ENCODE measurements at places on chromosomes 4 and X.

GRCh38 chrX:63525491-63525890 lies 174.4 kb upstream of the SPIN4 start:
- H3K4me3 ChIP-seq: no peak overlapping the region
- H3K27ac ChIP-seq: no peak overlapping the region
- DNase-seq: no peak
- H3K36me3 ChIP-seq: no peaks in the 10 kb centered on the region
- H3K4me1 ChIP-seq: no peaks in the 10 kb centered on the region

DNA sequence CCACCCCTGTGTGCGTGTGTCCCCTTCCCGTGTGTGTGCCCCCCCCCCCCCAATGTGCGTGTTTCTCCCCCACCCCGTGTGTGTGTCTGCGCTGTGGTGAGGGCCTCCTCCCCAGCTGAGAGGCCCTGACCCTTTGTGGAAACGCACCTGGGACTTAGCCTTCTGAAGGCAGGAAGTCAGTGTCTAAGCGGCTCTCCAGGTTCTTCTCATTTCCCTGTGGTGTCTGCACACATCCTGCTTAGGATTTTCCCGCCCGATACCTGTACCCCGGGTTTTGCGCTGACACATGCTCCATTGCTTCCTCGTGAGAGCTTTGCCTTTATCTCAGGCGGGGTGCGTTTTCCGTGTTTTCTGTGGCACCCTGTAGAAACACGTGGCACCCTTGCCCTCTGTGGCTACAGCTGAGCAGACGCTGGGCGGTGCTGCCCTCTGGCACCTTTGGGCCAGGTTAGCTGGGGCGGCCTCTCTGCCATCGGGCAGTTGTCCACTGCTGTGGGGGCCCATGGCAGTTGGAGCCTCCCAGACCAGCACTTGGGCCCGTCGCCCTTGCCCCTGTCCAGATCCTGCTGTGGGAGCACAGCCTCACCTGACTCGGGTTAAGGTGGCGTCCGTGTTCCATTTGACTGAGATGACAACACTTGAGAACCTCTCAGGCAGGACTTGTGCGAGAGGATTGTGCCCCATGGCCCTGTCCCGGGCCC lies 26.3 kb downstream of the MAEA start:
- no peak overlapping the region for H3K4me3 ChIP-seq
- H3K36me3 ChIP-seq: peaks cover 48% of the 10 kb centered on the region
- no peak overlapping the region for H3K27ac ChIP-seq
- DNase-seq: no peak

- H3K27ac ChIP-seq: no peak overlapping the region
- no peaks in the 10 kb centered on the region for H3K36me3 ChIP-seq
- H3K4me3 ChIP-seq: no peak overlapping the region
- no peak for DNase-seq
- H3K27me3 ChIP-seq: no peaks in the 10 kb centered on the region
Measured at GRCh38 chrX:68571292-68571609, 72.4 kb downstream of the YIPF6 start.

DNA sequence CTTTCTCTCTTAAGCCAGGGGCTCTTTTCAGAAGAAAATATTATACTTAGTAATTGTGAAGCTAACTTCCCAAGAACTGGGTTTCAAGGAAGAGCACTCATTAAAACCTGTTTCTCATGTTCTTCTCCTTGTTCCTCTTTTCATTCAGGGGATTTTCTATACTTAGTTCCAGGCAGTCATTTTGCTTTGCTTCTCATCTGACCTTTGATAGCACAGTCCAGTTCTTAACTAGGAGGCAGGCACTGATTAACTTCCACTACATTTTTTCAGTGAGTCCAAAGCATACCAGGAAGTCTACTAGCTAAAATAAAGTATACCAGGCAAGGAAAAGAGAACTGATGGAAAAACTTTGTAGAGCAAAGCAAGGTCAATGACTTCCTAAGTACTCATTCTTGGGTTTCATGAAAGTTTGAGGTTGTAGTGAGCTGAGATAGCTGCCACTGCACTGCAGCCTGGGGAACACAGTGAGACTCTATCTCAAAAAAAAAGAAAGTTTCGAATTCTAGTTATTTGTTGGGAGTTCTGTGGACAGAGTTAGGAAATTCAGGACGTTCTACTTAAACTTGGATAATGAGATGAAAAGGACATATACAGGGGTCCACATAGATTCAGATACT lies 190.1 kb upstream of the HS3ST1 start:
- no peaks in the 10 kb centered on the region for H3K36me3 ChIP-seq
- no peaks in the 10 kb centered on the region for H3K27me3 ChIP-seq
- DNase-seq: no peak
- H3K27ac ChIP-seq: no peak overlapping the region
- no peaks in the 10 kb centered on the region for H3K4me1 ChIP-seq

DNA sequence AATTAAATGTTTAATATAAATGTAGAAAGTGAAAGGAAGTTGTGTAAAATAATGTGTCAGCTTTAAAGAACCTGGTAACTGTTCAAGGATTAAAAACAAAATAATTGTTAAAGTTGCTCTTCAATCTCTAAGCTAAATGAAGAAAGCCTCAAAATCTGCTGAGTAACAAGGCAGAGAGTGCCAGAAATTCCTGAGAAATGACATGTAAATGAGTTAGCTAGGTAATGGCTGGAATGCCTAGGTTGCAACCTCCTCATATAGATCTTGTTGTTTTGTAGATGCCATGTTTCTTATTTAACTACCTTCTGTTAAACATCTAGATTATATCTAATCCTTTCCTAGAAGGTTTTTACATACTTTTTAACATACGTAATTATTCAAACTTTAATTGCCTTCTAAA lies 763.6 kb upstream of the AGA start:
- no peak for DNase-seq
- H3K4me3 ChIP-seq: no peak overlapping the region
- no peaks in the 10 kb centered on the region for H3K4me1 ChIP-seq
- H3K27me3 ChIP-seq: no peaks in the 10 kb centered on the region
- H3K36me3 ChIP-seq: no peaks in the 10 kb centered on the region

DNA sequence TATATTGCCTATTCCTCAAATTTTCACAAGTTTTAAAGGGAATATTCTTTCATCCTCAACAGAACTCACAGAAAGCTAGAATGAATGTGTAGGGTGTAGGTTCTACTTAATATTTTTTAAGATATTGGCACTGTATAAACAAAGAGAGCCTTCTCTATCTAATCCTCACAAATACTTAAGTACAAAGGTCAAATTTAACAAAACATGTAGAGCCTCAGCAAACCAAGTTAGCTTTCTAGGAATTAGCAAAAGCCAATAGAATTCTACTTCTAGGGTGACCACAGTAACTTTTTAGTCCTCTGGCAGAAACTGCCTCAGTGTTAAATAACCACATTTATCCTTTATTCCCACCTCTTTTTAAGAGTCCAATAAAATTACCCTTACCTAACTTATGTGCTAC lies 19.3 kb downstream of the DHX15 start:
- no peak overlapping the region for H3K27ac ChIP-seq
- H3K4me3 ChIP-seq: no peak overlapping the region
- no peaks in the 10 kb centered on the region for H3K36me3 ChIP-seq
- peaks cover 14% of the 10 kb centered on the region for H3K4me1 ChIP-seq

GRCh38 chrX:154369449-154370299 lies 4.8 kb downstream of the FLNA start:
- H3K4me3 ChIP-seq: peak overlapping the region; percentile 73
- peak overlapping the region; percentile 95 for H3K27ac ChIP-seq
- H3K4me1 ChIP-seq: peaks cover 25% of the 10 kb centered on the region
- peak; percentile 84 for DNase-seq
- peaks cover 9% of the 10 kb centered on the region for H3K36me3 ChIP-seq

- H3K4me1 ChIP-seq: peaks cover 5% of the 10 kb centered on the region
- no peak overlapping the region for H3K4me3 ChIP-seq
- DNase-seq: no peak
- no peaks in the 10 kb centered on the region for H3K36me3 ChIP-seq
- H3K27me3 ChIP-seq: no peaks in the 10 kb centered on the region
Measured at GRCh38 chrX:73239242-73239641, 24.6 kb upstream of the NAP1L2 start.

DNA sequence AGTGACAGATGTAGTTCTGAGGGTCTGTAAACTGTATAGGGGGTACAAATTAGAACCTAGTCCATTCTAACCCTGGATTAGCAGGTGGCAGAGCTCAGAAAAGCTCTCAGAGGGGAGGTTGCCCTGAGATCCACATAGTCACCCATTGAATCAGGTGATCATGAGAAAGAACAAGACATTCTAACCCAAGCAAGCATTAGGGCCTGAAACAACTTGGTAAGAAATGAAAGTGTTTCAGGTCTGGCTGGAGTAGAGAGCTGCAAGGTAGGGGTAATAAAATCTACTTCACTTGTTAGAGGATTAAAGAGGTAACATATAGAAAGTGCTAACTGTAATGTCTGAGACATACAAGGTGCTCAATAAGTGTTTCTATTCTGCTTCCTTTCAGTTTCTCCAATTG lies 8.8 kb upstream of the BMP2K start:
- H3K4me3 ChIP-seq: no peak overlapping the region
- no peaks in the 10 kb centered on the region for H3K36me3 ChIP-seq
- no peak overlapping the region for H3K27ac ChIP-seq
- peaks cover 5% of the 10 kb centered on the region for H3K4me1 ChIP-seq
- DNase-seq: no peak
- H3K27me3 ChIP-seq: no peaks in the 10 kb centered on the region

DNA sequence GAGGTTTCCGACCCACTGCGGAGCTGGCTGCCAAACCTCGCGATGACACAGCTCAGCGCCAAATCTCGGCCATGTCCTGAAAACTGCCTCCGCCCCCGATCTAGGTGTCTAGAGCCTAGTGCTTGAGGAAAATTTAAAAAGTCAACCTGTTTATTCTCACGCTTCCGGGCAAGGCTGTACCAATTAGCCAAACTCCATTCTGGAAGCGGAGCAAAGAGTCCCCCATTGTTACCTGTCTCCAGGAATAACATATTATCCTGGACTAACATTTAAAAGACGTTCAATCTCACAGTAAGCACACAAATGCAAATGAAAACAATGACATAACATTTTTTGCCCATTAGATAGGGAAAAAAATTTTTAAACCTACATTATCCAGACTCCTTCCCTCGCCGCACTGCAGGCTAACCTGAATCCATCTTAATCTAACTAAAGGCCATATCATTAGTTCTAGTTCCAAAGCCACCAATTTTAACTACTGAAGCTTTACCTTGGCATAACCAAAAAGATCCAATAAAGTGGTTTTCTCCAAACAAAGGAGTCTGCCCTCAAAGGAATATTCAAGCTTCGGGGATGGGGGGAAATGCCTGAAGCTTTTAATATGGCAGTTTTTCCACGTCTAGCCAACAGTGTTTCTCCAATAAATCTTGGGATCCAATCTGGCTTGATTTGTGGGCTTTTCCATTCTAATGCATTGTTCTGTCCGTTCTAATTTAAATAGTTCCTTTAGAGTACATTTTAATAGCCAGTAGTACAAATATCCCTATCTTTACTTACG lies 1.9 kb downstream of the HUWE1 start:
- peak overlapping the region; percentile 68 for H3K27ac ChIP-seq
- H3K36me3 ChIP-seq: no peaks in the 10 kb centered on the region
- H3K27me3 ChIP-seq: no peaks in the 10 kb centered on the region

DNA sequence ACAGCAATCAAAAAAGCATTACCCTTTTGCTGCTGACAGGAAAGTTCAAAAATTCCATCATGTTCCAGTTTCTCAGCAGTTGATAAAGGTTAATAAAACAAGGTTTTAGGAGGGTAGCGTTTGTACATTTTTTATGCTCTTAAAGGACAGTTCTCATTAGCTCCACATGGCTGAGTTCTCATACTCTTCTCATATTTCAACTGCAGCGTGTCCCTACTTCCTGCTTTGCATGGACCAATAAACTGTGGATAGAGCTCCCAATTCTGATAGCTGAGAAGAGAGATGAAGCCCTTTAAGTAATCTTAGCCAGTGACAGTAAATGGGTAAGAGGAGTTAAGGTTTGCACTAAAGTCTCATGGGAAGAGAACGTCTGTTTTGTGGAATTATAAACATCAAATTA lies 53.5 kb downstream of the SPANXA2 start:
- no peak overlapping the region for H3K27ac ChIP-seq
- H3K36me3 ChIP-seq: no peaks in the 10 kb centered on the region
- DNase-seq: no peak
- no peak overlapping the region for H3K4me3 ChIP-seq
- no peaks in the 10 kb centered on the region for H3K27me3 ChIP-seq

- no peak overlapping the region for H3K4me3 ChIP-seq
- no peaks in the 10 kb centered on the region for H3K27me3 ChIP-seq
- DNase-seq: no peak
- no peaks in the 10 kb centered on the region for H3K4me1 ChIP-seq
- H3K36me3 ChIP-seq: no peaks in the 10 kb centered on the region
- no peak overlapping the region for H3K27ac ChIP-seq
Measured at GRCh38 chrX:149757206-149758067, 16.4 kb upstream of the HSFX1 start.

DNA sequence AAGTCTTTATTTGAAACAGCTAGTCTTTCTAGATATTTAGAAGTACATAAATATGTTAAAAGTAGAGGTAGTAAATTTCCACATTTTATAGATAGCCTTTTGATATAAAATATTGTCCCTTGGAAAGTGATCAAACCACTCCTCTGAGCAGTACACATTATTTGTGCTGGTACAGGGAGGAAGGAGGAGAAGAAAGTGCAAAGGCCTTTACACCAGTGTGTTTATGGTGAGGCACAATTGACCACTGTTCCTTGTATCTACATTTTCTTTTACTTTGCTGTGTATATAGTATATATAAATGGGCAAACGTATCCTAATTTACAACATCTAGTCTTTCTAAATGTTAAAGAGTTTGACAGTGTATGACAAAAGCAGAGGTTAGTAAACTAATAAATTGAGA lies 39.9 kb downstream of the CXCL8 start:
- H3K36me3 ChIP-seq: no peaks in the 10 kb centered on the region
- peaks cover 8% of the 10 kb centered on the region for H3K4me1 ChIP-seq
- H3K27me3 ChIP-seq: no peaks in the 10 kb centered on the region
- H3K27ac ChIP-seq: no peak overlapping the region
- no peak for DNase-seq

DNA sequence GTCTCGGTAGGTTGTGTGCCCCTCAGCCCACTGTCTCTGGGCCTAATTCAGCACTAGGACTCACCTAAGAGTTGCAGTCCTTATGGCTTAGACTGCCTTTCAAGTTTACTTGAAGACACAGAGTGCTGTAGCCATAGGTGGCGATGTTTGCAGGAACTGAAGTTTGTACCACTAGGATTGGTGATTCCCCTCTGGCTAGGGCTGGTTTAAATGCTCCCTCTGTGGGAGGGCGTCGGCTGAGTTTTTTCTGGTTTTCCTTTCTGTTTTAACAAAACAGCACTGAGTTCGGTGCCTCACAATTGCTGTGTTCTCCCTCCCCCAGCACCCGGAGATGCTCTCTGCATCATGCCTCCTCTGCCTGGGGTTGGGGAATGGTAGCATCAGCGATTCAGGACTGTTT lies 480.9 kb downstream of the PCDH11X start:
- DNase-seq: no peak
- H3K4me1 ChIP-seq: no peaks in the 10 kb centered on the region
- no peak overlapping the region for H3K4me3 ChIP-seq
- H3K36me3 ChIP-seq: no peaks in the 10 kb centered on the region

- H3K27me3 ChIP-seq: no peaks in the 10 kb centered on the region
- H3K27ac ChIP-seq: no peak overlapping the region
- H3K4me1 ChIP-seq: no peaks in the 10 kb centered on the region
- no peaks in the 10 kb centered on the region for H3K36me3 ChIP-seq
Measured at GRCh38 chrX:148047200-148047599, 66.1 kb downstream of the FMR1NB start.
